Tibial nerve (tissue), 4 donors: ENCODE measurements at places on chromosomes 11 and 22. TPM values are rescaled to one million over a fixed set of nuclear protein-coding genes. Genes with fewer than 3 reads are reported as not detected.

GRCh38 chr11:9025101-9025850, 21.5 kb upstream of the NRIP3 start:
- no peaks in the 10 kb centered on the region for H3K4me1 ChIP-seq
- H3K27ac ChIP-seq = no peak overlapping the region
- no peak for DNase-seq
- no peaks in the 10 kb centered on the region for H3K27me3 ChIP-seq
- H3K36me3 ChIP-seq = no peaks in the 10 kb centered on the region
- no peak overlapping the region for H3K4me3 ChIP-seq

DNA sequence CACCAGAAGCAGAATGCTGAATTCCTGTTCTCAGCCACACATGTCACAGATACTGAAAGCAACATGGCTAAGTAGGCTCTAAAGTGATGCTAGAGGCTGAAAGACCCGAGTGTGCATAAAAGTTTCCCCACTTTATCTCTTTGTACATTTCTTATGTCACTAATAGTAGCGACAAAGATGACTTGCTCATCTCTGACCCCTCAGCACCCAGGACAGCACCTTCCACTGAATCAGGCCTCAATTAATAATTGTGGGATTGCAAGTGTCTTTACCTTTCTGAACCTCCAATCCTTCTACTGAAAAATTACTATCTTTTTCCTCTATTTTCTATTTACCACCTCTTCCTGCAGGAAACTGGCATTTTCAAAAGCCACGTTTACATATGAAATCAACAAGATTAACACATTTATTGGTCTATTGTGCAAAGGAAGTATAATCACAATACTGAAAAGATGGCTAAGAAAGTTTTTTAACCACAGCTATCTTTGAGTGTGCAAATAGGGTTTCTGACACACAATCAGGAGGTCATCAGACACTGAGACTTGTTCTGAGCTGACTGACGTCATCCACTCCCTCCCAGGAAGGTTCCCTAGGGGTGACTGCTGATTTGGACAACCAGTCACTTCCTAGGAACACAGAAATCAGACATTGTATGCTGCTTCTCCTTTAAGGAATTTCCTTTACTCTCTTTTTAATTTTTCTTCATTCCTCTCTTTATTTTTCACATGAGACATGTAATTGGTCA, 213.9 kb upstream of the ISX start:
- no peaks in the 10 kb centered on the region for H3K4me1 ChIP-seq
- H3K27me3 ChIP-seq = no peaks in the 10 kb centered on the region
- H3K4me3 ChIP-seq = no peak overlapping the region
- no peak overlapping the region for H3K27ac ChIP-seq

DNA sequence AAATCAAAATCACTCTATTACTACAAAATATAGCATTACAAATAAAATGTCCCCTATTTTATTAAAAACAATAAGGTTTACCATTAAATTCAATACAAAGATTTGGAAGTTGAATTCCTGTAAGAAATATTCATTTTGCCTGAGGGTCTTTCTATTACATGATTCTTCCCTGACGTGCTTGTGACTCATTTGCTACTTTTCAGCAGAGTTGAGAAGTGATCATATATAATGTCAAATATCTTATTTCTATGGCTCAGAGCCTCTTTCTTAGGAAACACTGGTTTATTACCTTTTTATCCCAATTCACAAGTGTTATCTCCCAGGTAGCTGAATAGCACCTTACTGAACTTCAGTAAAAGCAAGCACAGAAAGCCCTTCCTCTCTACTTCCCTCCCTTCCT, 65.2 kb upstream of the CNTN5 start:
- DNase-seq = no peak
- H3K4me3 ChIP-seq = no peak overlapping the region
- H3K27ac ChIP-seq = no peak overlapping the region
- H3K27me3 ChIP-seq = no peaks in the 10 kb centered on the region

Gene MOGAT2
- not detected for total RNA-seq

- DNase-seq = no peak
- no peaks in the 10 kb centered on the region for H3K36me3 ChIP-seq
- H3K4me3 ChIP-seq = no peak overlapping the region
- no peaks in the 10 kb centered on the region for H3K4me1 ChIP-seq
- H3K27ac ChIP-seq = no peak overlapping the region
- H3K27me3 ChIP-seq = no peaks in the 10 kb centered on the region
Observed at GRCh38 chr11:76159983-76160661, 46.2 kb downstream of the WNT11 start.

GRCh38 chr11:45563171-45563570, 102.3 kb downstream of the CHST1 start:
- H3K4me3 ChIP-seq = no peak overlapping the region
- H3K27me3 ChIP-seq = no peaks in the 10 kb centered on the region
- H3K27ac ChIP-seq = no peak overlapping the region
- DNase-seq = no peak

Gene IGF2
- 149 TPM for total RNA-seq

DNA sequence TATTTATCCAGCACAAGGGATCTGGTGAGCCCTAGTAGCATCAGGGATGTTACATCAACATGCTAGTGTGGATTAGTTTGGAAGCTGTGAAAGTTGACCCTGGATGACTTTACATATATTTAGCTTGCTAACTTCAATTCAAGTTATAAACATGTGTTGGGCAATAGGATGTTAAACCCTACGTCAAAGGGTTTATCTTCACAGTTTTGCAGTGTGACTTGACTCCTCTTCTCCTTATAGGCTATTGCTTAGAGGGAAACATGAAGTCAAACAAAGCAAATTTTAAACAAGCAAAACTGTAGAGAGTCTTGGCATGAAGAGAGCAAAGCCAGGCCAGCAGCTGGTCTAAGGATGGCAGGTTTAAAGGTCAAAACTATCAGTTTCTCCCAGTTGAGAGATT, 11.3 kb upstream of the CTSC start:
- no peak for DNase-seq
- H3K4me1 ChIP-seq = no peaks in the 10 kb centered on the region
- no peaks in the 10 kb centered on the region for H3K36me3 ChIP-seq
- no peak overlapping the region for H3K27ac ChIP-seq

Gene PRR33
- total RNA-seq = not detected

DNA sequence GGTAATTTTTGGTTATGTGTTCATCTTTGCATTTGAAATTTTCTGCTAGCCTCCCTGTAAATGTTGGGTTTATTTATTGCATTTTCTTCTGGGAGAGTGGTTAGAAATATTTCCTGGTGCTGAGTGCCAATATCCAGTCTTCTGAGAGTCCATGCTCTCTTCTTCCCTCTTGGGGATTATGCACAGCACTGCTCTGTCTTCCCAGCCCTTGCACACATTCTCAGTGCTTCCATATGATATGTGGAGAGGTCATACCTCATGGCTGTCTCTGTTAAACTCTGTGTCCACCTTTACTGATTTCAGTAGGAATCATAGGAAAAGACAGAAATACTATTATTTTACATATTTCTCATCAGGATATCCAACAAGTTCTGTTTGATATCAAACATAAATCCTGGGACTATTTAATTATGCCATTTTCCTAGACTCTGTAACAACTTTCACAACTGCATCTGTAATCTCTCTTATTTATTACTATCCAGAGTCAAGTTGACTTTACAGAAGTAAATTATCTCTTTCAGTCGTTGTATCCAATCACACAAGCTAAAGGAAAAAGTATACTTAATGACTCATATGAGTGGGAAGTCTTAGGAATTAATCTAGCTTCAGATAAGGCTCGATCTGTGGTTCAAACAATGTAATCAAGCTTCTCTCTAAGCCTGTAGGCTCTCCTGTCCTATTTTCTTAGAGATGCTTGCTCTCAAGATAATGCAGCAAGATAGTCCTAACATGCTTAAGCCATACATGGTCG, 2.7 kb upstream of the NXPE1 start:
- H3K4me1 ChIP-seq = no peaks in the 10 kb centered on the region
- DNase-seq = no peak
- H3K4me3 ChIP-seq = no peak overlapping the region
- no peak overlapping the region for H3K27ac ChIP-seq
- no peaks in the 10 kb centered on the region for H3K36me3 ChIP-seq

DNA sequence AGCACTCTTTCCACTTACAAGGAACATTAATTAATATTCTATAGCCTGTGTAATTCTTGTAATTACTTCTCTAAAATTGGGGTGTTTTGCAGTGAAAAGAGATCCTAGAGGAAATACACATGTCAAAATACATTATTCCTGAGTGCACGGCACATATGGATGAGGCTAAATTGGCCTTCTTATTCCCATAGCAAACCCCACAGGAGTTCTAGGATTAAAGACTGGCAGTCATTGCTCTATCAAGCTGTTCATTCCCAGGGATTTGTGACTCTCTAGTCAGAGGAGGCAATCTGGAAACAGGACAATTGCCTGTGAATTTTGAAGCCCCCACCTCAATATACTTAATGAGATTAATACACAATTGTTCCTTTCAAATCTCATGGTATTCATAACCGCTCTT, 145.9 kb upstream of the OPCML start:
- H3K27ac ChIP-seq = no peak overlapping the region
- no peaks in the 10 kb centered on the region for H3K4me1 ChIP-seq
- no peaks in the 10 kb centered on the region for H3K36me3 ChIP-seq
- DNase-seq = no peak

Gene LRRC4C
- total RNA-seq = 7.8 TPM
